ENCODE measurements at places on chromosomes 16 and 17.
A peak's percentile ranks its signal among the peaks of the same experiment; 100 is the strongest.

GRCh38 chr17:29388937-29389336 is 1.2 kb upstream of the TAOK1 start:
- DNase-seq, result no peak

GRCh38 chr17:59790910-59791309 is 83.5 kb downstream of the VMP1 start:
- no peak for DNase-seq

- no peak for DNase-seq
Observed at GRCh38 chr17:32461498-32461852, 17.2 kb downstream of the PSMD11 start.

- DNase-seq, result no peak
Observed at GRCh38 chr16:30737794-30738648, 10.2 kb upstream of the PHKG2 start.

- no peak for DNase-seq
Observed at GRCh38 chr17:54839447-54839846, 61.2 kb upstream of the TOM1L1 start.

GRCh38 chr16:86200722-86201121 is 301.8 kb downstream of the IRF8 start:
- no peak for DNase-seq

- DNase-seq, result no peak
Observed at GRCh38 chr16:10076037-10076436, 106.2 kb downstream of the GRIN2A start.

- DNase-seq, result no peak
Observed at GRCh38 chr17:16222406-16222805, 5.4 kb downstream of the PIGL start.

DNA sequence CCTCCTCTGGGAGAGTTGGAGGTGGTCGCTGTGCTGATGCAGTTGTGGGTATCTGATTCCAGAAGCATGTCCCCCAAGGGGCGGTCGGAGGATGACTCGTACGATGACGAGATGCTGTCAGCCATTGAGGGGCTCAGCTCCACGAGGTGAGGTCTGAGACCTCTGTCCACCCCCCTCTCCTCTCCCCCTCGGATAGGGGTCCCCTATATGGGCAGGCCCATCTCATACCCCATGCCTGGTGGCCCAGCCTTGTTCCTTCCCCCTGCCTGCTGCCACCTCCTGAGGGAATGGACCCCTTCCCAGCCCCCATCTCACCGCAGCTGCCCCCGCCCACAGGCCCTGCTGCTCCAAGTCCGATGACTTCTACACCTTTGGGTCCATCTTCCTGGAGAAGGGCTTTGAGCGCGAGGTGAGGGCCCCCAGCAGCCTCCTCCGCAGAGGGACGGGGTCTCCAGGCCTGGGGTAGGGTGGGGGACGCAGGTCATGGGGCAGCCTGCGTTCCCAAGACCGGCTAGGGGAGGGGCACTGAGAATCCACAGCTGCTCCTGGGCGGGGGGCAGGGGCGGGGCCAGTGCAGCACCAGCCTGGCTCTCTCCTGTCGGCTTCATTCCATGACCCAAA is 39.2 kb downstream of the ADCY7 start:
- no peak for DNase-seq

- no peak for DNase-seq
Observed at GRCh38 chr16:10168258-10168657, 14.0 kb downstream of the GRIN2A start.

DNA sequence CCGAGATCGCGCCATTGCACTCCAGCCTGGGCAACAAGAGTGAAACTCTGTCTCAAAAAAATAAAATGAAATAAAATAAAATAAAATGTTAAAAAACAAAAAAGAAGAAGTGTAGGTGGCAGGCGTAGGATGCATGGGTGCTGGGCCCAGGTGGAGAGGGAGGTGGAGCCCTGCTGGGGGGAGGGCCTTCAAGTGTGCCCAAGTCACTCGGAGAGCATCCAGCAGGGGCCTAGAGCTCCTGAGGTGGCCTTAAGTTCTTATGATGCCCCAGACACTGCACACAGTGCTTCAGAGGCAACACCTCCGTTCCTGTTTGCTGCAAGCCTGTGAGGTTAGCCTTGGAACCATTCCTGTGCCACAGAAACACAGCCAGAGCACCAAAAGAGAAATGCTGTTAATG is 23.2 kb downstream of the IL4R start:
- DNase-seq, result no peak

- DNase-seq, result peak; percentile 62
Observed at GRCh38 chr16:66549284-66550131, at the start of gene TK2. TK2 (minus strand) TSS chr16:66550122; CDS start chr16:66550061, 61 bp downstream.

GRCh38 chr16:69929480-69929879 is 21.7 kb upstream of the CLEC18A start:
- DNase-seq, result no peak

DNA sequence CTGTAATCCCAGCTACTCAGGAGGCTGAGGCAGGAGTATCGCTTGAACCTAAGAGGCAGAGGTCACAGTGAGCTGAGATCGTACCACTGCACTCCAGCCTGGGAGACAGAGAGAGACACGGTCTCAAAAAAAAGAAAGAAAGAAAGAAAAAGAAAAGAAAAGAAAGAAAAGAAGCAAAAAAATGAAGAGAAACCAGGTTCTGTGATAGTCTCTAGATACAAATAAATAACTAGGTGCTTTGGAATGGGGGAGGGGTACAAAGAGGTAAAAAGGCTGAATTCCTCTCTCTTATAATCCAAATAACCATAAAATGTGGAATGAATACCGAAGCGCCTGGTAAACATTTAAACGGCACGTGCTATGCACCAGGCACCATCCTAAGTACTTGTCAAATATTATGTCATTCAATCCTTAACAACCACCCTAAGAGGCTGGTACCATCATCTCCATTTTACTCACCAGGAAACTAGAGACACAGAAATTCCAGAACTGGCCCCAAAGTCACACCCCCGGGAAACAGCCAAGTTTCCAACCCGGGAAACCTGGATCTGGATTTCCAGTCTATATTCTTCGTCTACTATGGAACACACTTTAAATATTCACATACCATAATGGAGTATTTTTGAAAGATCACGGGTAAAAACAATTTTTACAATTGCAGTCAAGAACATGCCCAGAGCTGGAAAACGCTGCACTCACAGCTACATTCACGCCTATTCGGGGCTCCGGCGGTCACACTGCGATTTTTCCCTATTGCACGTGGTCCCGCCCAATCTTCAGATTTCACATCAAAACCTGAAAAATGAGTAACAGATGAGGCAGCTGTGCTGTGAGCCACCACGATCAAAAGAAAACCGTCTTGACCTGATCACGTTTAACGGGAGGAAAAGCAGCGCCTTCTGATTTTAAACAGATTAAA is 10.5 kb downstream of the NXN start:
- DNase-seq, result no peak

DNA sequence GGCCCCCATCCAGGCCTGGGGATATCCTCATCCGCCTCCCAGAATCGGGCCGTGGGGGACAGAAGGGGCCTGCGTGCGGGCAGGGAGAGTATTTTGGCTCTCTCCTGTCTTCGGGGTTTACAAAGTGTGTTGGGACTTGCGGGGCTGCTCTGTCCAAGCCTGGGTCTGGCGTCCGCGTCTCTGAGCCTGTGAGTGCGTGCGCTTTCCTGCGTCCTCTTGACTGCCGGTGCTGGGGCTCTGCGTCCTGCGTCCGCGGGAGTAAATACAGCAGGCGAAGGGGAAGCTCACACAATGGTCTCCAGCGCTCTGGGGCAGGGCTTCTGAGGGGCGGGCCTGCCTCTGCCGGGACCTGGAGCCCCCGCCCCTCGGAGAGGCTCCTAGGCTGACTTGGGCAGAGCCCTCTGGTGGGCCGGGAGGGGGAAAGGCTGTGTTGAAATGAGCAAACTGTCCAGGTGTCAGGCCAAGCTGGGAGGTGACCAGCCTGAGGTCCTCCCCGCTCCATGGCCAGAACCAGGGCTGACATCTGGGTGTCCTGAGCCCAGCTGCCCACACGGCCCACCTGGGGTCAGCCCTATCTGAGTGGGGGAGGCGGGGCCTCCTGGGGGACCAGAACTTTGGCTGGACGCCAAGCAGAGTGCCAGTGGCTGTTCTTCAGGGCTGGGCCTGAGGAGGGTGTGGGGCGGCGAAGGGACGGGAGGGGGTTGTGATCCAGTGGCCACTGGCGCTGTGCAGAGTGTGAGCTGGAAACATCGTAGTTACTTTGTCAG is 233.6 kb downstream of the SEC14L1 start:
- peak; percentile 78 for DNase-seq

- DNase-seq, result no peak
Observed at GRCh38 chr16:87436225-87437172, 44.4 kb downstream of the MAP1LC3B start.

GRCh38 chr17:67575325-67575724 is 142.4 kb upstream of the NOL11 start:
- peak; percentile 62 for DNase-seq

DNA sequence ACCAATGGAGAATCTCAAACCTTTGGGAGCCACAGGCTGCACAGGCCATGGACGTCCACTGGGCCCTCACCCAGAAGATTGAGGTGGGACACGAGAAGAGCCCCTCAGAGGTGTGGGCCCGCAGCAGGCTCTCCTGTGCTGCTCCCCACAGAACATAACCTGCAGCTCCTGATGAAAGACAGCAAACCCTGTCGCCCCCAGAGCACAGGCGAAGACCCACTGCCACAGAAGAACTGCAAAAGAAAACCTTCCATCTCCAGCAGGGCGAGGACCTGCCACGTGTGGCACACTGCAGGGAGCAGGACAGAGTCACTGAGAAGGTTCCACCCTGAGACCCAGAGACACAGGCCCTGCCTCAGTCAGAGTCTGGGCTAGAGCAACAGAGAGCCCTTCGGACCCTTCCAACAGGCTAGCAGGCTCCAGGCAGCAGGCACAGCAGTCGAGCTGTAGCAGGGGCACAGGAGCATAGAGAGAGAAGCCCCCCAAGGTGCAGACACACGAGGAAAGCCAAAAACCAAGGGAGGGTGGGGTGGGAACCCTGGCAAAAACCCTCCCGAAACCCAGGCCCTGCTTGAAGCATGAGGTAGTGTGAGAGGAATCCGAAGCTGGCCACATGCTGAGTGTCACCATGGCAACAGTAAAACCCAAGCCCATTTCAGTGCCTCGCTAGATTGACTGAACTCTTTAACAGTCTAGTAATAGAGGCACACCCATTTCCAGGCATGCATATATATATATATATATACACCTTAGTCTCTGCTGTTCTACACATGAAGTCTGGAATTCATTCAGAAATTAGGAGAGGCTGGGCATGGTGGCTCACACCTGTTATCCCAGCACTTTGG is 60.0 kb upstream of the CHMP6 start:
- DNase-seq, result no peak

DNA sequence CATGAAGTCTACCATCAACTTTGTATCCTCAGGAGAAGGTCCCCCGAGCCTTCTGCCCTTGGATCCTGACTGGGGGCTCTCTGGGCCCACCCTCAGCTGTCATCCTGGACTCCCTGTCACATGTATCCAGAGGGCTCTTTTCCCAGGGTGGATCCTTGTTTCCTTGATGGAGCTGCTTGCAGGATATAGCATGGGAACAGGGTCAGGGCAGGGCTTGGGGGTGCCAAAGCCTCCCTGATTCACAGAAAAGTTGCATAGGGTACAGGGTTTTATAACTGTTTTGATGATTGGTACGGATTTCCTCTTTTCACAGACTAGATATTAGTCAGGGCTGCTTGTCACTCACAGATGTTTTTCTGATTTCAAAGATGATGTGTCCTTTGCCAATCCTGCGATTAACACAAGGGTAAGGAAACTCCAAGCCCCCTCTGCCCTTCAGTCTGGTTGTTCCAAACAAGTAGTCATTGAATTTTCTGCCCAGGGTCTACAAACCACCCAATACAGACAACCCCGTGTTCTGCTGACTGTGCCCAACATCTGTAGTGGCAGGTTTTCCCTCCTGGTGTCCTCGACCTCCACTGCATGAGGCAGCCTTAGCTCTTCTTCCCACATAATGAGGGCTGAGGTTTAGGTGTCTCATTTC is 20.6 kb upstream of the SLC35G3 start:
- DNase-seq, result no peak

GRCh38 chr16:77660311-77660710 is 62.0 kb upstream of the NUDT7 start:
- no peak for DNase-seq

DNA sequence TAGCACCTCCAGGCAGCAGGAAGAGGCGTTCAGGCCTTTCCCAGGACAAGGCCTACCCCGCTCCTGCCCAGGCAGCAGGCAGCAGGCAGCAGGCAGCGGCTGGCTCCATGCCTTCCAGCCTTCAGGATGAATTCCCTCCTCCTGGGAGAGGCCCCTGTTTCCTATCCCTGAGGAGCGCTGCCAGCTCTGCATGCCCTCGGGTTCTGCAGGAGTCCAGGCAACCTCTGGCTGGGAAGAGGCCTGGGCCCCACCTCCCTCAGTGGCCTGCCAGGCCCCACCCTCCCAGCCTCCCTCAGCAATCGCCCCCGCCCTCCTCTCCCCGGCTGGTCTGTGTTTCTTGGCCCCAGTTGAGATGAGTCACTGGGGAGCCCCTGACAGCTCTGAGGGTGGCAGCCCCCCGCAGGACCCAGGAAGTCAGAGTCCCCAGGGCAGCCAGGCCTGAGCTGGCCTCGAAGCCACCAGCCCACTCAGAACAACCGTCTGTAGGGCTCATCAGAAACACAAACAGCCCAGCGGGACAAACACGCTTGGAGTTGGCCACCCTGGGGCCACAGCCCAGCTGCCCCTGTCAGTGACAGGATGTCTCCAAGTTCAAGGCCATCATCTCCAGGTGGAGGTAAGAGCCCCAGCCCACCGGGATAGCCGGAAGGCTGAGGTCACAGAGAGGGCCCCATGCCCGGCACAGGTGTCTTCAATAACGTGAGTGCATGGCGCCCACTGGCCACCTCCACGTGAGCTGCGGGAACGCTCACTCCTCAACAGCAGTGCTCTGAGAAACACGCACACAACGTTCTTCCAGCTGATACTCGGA is 39.5 kb upstream of the CIBAR2 start:
- DNase-seq, result no peak

DNA sequence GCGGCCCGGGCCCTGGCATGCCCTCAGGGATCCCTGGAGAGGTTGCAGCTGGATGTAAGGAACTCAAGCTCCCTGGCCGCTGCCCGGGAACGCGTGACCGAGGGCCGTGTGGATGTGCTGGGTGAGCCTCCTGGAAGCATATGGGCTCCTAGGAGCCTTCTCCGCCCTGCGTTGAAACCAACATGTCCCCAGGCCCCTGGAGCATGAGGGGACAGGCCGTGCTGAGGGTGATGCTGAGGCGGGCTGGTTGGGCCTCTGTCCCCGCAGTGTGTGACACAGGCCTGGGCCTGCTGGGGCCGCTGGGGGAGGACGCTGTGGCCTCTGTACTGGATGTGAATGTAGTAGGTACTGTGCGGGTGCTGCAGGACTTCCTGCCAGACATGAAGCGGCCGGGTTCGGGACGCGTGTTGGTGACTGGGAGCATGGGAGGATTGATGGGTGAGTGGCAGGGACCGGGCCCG is 5.7 kb upstream of the HSD17B1 start:
- DNase-seq, result no peak

GRCh38 chr16:55370762-55371482 is 46.9 kb downstream of the IRX6 start:
- peak; percentile 44 for DNase-seq
